ENCODE measurements at places on chromosomes 2 and 18.

DNA sequence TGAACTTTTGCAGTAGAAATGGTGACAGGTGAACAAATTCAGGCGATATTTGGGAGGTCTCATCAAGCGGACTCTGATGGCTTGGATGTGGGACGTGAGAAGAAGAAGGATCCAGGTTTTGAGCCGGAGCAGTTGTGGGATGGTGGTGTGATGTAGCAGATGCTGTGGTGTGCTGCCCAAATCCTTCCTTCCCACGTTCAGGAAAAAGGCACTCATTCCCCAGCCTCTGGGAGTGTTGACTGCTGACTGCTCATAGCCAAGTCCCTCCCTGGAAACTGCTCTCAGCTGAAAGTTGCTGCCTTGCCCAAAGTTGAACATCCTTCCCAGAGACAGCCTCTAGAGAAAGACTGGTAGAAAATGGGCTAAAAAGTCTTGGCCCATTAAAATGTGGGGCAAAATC is 890.3 kb upstream of the ACVR2A start:
- no peak for DNase-seq

DNA sequence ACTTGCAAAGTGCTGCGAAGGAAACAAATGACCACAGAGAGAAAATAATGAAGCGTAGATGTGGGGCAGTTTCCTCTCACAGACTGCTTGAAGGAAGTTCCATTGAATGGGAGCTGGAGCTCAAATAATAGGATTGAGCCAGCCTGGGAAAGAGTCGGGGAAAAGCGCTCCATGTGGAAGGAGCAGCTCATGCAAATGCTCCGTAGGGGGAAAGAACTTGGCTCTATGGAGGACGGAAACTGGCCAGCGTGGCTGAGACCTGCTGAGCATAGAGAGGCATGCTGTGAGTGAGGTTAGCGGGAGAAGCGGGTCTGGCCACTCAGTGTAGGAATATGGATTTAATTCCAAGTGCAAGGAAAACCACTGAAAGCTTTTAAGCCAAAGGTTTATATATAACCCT is 28.6 kb upstream of the VIT start:
- no peak for DNase-seq

DNA sequence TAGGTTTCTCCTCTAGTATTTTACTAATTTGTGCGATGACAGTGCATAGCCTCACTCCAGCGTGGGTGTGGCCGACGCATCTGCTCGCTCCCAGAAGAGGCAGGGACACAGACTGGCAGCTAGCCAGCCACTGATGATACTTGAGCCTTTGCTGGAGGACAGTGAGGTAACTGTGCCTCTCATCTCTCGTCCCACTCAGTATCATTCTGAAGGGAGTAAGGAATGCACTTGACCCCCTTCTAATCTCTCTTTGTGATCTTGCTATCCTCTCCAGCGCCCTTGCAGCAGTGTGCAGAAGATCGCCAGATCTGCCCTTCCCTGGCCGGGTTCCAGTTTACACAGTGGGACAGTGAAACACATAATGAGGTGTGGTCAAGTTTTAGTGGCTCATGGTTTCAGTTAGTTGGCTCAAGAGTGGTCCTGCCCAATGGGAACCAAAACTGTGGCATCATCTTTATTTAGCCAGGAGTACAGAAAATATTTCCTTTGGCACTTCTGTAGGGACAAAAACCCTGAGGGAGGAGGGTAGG is 17.5 kb downstream of the NCAPH start:
- DNase-seq, result no peak

- no peak for DNase-seq
Observed at GRCh38 chr2:215571689-215572088, 135.8 kb upstream of the FN1 start.

GRCh38 chr2:85787282-85787980 is 33.6 kb downstream of the ATOH8 start:
- DNase-seq, result no peak

DNA sequence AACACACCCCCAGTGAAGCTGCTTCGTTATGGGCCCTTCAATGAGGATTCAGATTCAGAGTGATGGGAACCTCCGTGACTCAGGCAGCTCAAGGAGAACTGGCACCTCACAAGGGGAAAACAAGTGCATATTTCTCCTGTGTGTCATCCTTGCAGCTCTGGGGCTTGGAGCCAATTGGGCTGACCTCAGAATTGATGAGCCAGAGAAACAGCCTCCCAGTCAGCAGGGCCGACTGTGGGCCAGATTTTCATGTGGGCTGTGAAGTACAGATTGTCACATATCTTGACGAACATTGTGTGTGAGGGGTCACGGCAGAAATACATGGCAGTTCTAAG is 189.6 kb upstream of the SP5 start:
- peak; percentile 90 for DNase-seq

GRCh38 chr18:421247-422155 is 79.0 kb downstream of the COLEC12 start:
- DNase-seq, result no peak

- DNase-seq, result no peak
Observed at GRCh38 chr2:11681722-11682589, 12.0 kb upstream of the NTSR2 start.

DNA sequence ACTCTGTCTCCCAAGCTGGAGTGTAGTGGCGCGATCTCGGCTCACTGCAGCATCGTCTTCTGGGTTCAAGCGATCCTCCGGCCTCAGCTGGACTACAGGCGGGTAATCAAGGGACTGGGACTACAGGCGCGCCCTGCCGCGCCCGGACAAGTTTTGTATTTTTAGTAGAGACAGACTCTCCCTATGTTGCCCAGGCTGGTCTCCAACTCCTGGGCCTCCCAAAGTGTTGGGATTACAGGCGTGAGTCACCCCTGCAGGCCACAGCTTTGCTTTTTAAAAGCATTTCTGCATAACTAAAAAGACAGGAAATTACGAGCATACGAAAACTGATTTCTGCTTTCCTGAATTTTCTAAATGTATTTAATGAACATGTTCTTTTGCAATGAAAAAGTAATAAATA is 916 bp upstream of the OSBPL1A start:
- no peak for DNase-seq

GRCh38 chr2:159737917-159738296 is 25.6 kb downstream of the MARCHF7 start:
- no peak for DNase-seq

DNA sequence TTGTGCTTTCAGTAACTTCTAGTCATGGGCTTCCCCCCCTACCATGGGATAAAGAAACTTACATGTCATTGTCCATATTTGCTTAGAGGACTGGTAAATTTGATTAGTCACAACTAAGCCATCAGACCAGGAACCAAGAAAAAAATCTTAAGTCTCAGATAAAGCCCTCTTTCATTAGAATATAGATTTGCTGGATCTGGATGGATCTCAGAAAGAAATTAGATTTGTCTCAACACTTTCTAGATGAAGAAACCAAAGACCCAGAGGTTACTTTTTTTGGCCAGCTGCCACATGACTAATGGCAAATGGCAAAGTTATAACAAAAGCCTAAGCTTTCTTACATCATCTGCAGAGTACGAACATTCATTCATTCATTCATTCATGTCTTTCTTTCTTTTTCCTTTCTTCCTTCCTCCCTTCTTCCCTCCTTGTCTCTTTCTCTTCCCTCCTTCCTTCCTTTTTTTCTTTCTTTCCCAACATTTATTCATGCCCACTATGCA is 60.2 kb downstream of the CDCA7 start:
- DNase-seq, result no peak

DNA sequence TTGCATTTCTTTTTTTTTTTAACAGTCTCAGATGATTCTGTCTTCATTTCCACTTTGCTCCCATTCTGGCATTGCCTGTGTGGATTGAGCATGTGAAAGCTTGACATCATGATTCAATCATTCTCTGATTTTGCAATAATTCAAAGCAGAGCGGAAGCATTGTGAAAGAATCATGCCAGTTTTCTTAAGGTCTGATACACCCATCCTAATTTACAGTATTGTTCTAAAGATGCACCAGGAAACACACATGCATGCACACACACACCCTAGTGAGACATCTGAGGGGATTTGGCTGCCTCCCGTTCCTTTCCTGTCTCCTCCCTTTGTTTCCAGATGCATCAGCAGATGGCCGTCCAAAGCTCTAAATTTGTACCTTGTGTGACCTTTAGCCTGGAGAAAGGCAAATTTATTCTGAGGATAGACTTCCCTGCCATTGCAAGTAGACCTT is 97.3 kb downstream of the FMNL2 start:
- DNase-seq, result peak; percentile 43

DNA sequence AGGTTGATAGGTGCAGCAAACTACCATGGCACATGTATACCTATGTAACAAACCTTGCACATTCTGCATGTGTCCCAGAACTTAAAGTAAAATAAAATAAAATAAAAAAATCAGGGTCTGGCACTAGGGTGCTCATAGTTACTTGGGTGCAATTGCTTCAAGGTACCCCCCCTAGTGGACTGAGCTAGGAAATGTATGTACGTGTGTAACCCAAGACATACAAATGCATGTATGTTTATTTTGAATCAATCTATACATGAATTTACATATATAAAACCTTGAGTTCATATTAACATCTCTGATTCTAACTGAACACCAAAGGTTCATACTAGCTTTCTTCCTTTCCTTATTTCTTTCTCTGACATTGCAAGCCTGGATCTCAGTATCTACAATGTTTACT is 51.5 kb downstream of the USP37 start:
- no peak for DNase-seq

DNA sequence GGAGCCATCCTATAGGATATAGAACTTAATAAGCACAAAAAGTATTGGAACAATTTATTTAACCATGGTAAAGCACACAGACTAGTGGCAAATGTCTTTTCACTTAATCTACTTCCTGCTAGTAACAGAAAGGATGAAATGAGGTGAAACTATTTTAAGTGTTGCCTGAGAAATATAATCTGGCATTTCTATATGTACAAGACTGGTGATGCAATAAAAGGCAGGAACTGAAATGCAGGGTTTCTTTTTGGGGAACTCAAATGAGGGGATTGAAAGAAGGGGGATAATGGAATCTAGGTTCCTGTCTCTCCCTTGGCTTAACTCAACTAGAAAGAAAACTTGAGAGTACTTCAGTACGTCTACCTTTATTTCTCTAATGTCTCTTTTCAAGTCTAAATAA is 122.3 kb downstream of the MEMO1 start:
- DNase-seq, result no peak

GRCh38 chr2:182416191-182416590 is 10.6 kb downstream of the PDE1A start:
- DNase-seq, result no peak

Measured in non-pigmented ciliary epithelial cell (primary cell).